ENCODE measurements at places on chromosomes 4 and X. TPM values are rescaled to one million over a fixed set of nuclear protein-coding genes. Genes with fewer than 3 reads are reported as not detected.

DNA sequence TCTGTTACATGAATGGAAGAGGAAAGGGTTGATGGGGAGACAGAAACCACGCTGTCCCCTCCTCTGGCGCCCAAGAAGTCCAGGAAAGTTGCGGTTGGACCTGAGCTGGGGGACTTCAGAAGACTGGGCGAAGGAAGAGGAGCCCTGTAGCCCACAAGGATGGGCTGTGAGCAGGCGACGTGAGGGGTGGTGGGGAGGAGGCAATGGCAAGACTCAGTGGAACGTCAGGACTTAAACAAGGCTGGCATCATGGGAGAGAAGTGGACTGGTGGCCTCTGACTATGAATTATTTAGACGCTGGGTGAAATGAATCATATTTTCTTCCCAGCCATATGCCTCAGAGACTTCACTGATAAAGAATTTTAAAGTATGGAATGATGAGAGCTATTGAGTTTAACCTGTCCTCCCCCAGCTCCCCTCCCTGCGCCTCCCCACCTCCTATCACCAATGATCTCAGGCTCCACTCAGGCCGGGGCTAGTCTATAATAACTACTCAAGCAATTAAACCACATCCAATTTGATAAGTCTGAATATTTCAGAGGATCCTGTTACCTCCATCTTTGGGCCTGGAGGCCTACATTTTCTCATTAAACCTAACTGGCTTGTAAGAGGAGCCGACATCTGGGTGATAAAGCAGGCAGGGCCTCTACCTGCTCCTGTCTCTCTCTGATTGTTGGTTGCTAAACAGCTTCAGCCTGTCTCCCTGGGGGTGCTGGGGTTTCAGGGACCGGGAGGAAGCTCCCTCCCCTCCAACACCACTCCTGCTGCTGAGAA lies 63.6 kb downstream of the SMIM20 start:
- DNase-seq, result no peak

GRCh38 chrX:101787934-101788333 lies 128.3 kb upstream of the ARMCX2 start:
- DNase-seq, result no peak

DNA sequence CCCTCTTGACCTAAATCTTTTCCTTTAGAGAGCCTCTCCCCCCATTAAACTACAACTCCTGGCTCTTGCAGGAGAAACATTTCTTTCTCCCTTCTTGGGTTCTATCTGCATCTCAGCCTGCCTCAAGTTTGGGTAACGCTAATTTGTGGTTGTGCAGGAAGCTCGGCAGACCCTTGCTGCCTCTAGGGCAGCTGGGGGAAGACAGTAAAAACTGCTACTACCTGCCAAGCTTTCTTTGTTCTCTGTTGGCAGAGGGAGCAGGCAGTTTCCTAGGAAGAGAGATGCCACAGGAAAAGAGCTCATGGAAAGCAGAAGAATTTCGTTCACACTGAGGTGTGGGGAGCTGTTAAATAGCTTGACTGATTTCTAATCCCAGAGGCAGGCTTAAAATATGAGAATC lies 555.6 kb upstream of the IGFBP7 start:
- DNase-seq, result no peak

DNA sequence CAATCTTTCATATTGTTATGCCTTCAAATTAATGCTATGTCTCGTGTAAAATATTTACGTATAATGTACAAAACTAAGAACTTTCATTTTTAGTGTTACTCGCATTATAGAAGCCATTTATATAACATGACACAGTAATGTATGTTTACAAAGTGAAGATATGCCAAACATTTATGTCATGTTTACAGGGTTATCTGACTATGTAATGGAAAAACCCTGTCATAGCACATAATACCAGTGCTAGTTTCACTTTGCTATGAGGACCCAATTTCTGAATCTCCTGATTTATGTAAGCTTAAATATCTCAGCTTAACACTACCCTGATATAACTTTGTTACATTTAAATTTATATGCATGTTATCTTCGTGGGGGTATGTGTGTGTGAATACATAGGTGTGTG lies 233.1 kb downstream of the FAT4 start:
- no peak for DNase-seq

DNA sequence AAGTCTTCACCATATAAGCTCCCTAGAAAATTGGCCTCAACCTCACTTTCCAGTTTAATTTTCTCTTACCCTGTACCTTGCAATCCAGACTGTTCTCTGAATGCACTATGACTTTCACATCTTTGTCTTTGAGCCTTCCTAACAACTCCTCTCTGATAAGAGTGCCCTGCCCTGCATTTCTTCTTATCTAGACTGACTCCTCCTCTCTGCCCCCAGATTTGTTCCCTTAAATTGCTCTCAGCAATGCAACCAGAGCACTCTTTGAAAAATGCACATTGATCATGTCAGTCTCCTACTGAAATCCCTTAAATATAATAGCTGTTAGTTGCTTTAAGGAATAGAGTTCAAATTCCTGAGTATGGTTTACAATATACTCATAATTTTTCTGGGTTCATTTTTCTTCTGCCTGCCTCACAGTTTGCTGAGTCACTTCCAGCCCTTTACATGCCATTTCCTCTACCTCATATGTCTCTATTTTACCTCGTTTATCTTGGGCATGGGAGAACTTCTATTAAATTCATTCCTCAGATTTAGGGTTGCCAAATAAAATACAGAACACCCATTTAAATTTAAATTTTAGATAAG lies 582.7 kb upstream of the AADAT start:
- DNase-seq, result no peak

- no peak for DNase-seq
Observed at GRCh38 chr4:149050840-149051239, 608.6 kb upstream of the NR3C2 start.

Gene TMLHE
- total RNA-seq, result 20.1 TPM

DNA sequence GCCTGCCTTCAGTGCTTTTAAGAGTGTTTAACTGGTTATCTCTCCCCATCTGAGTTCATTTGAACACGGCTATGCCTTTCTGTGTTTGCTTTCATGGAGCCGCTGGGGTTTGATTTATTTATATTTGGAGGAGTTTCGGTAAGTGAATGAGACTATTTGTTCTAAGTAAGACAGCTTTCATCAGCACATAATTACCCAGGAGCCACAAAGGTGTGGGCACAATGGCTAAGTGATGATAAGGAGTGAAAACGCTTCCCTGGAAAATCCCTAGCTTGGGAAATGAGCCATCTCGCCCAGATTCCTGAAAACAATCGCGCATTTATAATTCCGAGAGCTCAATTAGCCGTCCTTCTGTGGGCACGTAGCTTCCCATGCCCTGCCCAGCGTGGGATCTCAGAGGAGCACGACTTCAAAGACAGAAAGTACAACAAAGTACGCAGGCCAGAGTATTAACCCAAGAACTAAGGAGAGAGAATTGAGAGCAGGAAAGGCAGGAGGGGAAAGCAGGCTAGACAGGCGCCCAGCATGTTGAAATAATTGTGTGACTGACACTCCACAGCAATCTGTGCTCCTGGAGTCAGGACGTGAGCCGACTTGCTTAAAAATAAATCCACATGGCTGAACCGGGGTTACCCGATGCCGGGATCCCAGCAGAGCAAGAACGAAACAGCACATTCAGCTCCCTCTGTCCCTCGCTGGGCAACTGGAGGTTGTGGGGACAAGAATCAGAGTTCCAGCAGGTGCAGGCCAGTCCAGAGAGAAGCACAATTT lies 99.0 kb downstream of the DHRSX start:
- no peak for DNase-seq

Gene HSD17B13
- 0.95 TPM for total RNA-seq

DNA sequence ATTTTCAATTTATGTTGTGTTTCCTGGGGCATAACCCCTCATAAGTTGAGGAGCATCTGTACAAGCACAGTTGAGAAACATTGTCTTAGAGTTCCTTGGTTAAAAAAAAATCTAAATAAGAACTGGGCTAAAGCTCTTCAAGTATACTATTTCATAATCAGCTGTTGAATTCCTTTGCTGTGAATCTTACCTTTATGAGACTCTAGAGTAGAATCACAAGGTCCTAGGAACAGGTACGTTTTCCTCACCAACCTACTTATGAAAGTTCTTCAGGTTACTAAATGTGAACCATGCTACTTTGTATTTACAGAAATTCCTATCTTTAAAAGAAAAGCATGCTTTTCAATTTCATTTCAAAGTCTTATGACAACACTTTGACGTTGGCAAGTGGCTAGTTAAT lies 20.9 kb upstream of the SOD3 start:
- DNase-seq, result no peak

- no peak for DNase-seq
Observed at GRCh38 chrX:13689741-13690211, 848 bp downstream of the RAB9A start.

DNA sequence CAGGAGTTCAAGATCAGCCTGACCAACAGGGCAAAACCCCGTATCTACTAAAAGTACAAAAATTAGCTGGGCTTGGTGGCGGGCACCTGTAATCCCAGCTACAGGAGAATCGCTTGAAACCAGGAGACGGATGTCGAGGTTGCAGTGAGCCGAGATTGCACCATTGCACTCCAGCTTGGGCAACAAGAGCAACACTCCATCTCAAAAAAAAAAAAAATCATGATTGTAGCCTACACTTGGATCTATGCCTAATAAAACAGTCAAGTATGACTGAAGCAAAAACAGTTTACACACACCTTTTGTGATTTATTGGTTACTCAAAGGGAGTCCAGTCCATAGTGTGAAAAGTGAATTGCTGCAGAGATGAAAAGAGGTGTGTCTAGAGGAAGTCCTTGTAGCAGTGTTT lies 34.7 kb upstream of the TASL start:
- no peak for DNase-seq

Gene GPR173
- total RNA-seq, result 1.4 TPM

- no peak for DNase-seq
Observed at GRCh38 chr4:6773616-6774540, 8.6 kb upstream of the KIAA0232 start.

Gene SUPT20HL2
- not detected for total RNA-seq

Gene PPEF1
- total RNA-seq, result not detected

Gene BMP3
- 0.32 TPM for total RNA-seq

Gene IQCM
- not detected for total RNA-seq

GRCh38 chr4:109816082-109816442 lies 500 bp downstream of the GAR1 start:
- no peak for DNase-seq

GRCh38 chr4:73222466-73223257 lies 35.9 kb downstream of the ANKRD17 start:
- peak; percentile 75 for DNase-seq

DNA sequence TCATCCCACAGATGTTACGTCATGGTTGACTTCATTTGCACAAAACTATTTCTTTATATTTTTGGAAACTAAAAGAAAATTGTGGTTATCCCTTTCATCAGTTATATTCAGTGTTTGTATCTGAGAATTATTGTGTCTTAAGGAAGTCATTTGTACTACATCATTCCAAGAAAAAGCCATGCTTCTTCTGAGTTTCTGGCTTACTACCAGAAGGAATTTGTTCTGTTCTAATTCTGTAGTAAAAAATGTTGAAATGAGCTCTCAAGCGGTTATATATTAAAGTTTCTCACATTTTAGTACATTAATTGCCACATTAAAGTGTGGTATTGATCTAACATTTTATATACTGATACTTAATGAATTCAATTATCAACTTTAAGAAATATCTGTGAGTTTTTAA lies 1844.5 kb downstream of the PCDH7 start:
- DNase-seq, result no peak

DNA sequence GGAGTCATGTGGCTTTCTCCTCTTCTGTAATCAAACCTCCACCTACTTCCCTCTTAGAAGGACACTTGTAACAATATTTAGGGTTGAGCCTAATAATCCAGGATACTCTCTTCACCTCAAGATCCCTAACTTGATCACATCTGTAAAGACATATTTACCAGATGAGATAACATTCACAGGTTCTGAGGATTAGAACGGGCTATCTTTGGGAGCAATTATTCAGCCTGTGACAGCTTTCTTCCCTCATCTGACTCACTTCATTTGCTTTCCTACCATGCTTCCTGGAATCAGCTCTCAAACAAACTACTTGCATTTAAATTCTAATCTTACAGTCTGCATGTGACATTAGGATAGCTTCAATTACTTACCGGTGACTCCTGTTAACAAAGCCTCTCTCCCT lies 133.5 kb upstream of the NDST3 start:
- no peak for DNase-seq

Gene USP26
- not detected for total RNA-seq

DNA sequence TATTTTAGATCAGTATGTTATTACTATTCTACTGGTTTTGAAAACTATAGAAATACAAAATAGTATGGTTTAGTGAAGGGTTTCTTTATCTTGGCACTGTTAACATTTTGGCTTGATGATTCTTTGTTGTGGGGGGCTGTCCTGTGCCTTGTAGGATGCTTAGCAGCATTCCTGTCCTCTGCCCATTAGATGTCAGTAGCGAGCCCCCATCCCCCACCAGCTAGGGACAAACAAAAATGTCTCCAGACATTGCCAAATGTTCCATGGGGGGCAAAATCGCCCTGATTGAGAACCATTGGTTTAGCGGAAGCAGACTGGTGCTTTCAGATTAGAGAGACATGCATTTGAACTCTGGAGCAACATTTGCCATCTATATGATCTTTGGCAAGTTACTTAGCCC lies 23.3 kb downstream of the SPARCL1 start:
- DNase-seq, result no peak

DNA sequence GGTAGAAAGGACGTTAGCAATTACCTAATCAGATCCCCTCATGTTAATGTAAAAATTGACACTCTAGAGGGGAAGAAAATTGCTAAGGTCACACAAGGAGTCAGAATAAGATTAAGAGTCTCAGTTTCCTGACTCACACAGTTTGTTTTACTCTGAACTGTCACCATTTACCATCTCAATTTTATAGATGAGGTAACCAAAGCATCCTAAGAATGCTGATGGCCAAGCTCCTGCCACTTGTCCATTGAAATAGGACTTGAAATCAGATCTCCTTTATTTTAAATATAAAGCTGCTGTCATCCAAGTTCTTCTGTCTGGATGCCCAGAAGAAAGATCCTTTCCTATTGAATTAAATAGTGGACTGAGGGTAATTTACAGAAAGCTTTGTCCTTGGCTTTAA lies 114.8 kb upstream of the VAMP7 start:
- no peak for DNase-seq

Gene MAOA
- total RNA-seq, result 126 TPM

Gene ABCG2
- total RNA-seq, result 3.5 TPM

GRCh38 chr4:17526695-17527477 lies 11.9 kb downstream of the CLRN2 start:
- DNase-seq, result no peak

Gene BEND4
- 0.20 TPM for total RNA-seq

GRCh38 chr4:159505266-159505975 lies 402.5 kb downstream of the RAPGEF2 start:
- DNase-seq, result no peak

Gene SCML2
- 0.92 TPM for total RNA-seq

GRCh38 chr4:2434420-2434819 lies 15.7 kb downstream of the CFAP99 start:
- no peak for DNase-seq

DNA sequence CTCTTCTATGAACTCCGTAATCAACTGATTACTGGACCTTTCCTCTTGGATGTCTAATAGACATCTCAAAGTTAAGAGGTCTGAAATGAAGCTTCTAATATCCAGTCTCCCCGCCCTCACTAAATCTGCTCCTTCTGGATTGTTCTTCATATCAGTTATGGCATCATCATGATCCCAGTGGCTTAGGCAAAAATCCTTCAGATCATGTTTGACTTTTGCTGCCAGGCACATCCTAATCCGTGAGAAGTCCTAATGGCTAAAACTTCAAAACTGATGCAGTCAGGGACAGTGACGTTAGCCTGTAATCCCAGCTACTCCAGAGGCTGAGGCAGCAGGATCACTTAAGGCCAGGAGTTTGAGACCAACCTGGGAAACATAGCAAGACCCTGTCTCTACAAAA lies 55.1 kb upstream of the GUCY1A1 start:
- DNase-seq, result no peak

Gene NAP1L2
- 4.4 TPM for total RNA-seq

- no peak for DNase-seq
Observed at GRCh38 chr4:128256539-128256938, 31.1 kb downstream of the PGRMC2 start.

Gene SLC16A2
- 23.2 TPM for total RNA-seq
